Fibroblast of pulmonary artery (primary cell): ENCODE measurements at places on chromosomes 2 and 18.

- DNase-seq, result peak; percentile 95
Observed at GRCh38 chr2:71889759-71890684, 257.6 kb downstream of the CYP26B1 start.

GRCh38 chr2:16079637-16080036, 139.3 kb downstream of the MYCN start:
- DNase-seq, result no peak

- DNase-seq, result peak; percentile 10
Observed at GRCh38 chr2:5365871-5366461, 326.2 kb upstream of the SOX11 start.

DNA sequence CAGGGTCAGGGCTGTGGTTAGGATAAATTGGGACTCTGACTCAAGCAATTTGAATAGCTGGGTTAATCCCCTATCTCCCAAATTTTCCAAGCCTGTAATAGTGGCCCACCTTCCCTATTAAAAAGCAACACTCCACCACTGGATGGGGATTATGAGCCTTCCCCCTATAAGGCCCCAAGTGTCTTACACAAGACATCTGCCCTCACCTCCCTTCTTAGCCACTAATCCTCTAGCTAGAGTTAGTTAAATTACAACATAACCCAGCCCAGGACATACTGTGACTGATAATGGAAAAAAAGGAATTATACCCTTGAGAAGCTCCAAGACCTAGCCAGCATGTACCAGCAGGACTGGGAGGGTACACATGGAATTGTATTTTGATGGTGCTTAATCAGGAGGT, 190.4 kb downstream of the NRP2 start:
- no peak for DNase-seq

DNA sequence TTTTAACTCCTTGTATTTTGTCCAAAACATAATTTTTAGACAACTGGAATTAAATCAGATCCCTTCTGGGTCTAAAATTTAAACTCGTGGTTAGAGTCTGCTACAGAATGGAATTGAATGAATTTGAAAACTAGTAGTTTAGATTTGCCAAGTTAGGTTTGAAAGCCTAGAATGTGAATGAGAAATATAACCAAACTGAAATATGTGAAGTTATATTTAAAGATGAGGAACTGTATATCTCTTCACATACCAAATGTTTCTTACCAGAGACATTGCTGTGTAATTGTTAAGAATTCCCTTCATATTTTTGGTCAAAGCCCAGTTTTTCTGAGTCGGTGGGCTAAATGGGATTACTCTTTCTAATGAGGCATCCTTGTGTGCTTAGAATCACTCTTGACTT, 74.2 kb downstream of the LPIN1 start:
- no peak for DNase-seq
